ENCODE measurements at places on chromosomes 7 and 10. TPM values are rescaled to one million over a fixed set of nuclear protein-coding genes. Genes with fewer than 3 reads are reported as not detected.

ZNF365 gene
- total RNA-seq = not detected

PDE6C gene
- not detected for total RNA-seq

POM121L12 gene
- total RNA-seq = not detected

GJD4 gene
- not detected for total RNA-seq

HECTD2 gene
- 7.9 TPM for total RNA-seq

IL2RA gene
- total RNA-seq = not detected

UPK3BL2 gene
- 7.8 TPM for total RNA-seq

ASB10 gene
- total RNA-seq = not detected

AFAP1L2 gene
- total RNA-seq = 13.5 TPM

TAS2R41 gene
- not detected for total RNA-seq

TMEM140 gene
- total RNA-seq = 4.8 TPM

IFIT1 gene
- 6.0 TPM for total RNA-seq

PLCE1 gene
- 98.6 TPM for total RNA-seq

AS3MT gene
- not detected for total RNA-seq

PUS7 gene
- 5.8 TPM for total RNA-seq

AKR1D1 gene
- not detected for total RNA-seq

ASB15 gene
- not detected for total RNA-seq

RPEL1 gene
- total RNA-seq = not detected

DNA sequence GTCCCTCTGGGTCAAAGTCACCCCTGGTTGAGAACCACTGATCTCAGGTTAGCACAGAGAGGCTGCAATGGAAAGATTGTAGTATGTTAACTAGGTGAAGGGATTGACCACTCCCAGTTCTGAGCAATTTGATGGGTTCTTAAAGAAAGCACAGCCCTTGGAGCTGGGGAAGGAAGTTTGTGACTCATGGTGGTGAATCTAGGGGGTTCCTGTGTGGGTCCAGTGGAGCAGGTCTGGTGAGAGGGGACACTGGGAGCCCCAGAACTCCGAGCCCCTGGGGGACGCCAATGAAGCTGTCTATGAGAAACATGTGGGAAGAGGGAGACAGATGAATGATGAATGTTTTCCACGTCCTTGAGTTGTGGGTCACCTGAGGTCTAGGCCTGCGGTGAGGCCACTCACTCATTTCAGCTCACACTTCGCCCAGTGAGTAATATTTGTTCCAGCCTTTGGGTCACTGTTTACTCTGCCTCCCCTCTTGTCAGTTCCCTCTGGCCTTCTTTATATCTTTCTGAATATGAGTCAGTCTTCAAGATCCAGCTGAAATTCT lies 341.9 kb downstream of the LRMDA start:
- DNase-seq = no peak

DNA sequence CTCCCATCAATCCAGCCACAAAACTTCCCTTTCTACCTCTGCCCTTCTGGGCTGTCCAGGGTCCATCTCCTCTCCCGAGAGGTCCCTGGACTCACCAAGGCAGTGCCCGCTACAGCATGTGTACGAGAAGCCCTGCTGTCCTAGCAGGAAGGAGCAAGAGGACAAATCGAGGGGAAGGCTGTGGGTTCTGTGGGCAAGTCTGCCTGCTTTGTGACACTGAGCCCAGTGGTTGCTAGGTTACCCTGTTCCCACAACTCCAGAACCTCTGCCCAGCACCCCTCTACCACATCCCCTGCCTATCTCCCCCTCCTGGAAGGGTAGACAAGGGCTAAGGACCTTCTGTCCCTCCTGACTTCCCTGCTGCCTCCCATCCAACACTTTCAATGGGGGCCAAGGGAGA lies at the start of gene TBATA:
TSS of gene TBATA (minus strand) at position 188 of the 400 bp plus-strand sequence. CDS start 1,998 bp downstream, outside the sequence.
- DNase-seq = no peak

DNA sequence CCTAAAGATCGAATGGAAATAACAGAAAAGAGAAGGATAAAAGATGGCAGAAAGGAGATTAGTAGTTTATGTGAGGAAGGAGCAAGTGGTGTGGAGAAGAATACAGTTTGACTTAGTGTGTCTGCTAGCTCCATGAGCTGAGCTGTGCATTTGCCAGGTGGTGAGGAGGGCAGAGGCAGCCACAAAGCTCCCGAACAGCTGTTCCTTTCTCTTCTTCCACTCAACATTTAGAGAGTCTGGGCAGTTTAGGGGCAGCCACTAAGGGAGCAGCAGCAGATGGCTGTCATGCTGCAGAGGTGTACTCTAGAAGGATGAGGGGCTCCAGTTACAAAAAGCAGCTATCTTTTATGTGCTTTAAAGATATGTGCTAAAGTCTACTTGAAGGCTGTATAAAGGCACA lies 674.4 kb downstream of the GRM8 start:
- DNase-seq = no peak

DNA sequence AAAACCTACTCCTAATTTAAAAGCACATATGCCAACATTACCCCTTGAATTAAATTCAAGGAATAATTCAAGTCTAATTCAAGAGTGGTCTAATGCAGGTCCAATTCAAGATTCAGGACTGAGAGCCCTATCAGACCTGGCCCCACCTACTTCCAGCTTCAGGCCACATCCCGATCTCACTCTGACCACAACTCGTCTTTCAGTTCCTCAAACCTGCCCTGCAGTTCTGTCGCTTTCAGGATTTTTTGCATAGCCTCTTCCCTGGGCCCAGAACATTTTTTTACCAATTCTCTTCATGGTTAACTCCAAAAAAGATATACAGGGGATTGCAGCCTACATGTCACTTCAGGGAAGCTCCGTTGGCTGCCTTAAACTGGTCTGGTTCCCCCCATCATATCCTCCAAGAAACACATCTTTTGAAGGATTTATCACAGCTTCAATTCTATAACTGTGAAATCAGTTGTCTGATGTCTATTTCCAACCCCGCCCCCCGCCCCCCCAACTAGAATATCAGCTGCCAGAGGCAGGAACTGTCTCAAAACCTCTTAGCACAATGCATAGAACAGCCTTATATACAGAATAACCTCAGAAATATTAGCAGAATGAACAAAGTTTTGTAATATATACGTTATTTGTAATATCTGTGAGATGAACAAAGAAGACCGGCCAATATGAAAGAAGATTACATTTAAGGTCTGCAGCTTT lies 20.8 kb downstream of the CCDC6 start:
- DNase-seq = peak; percentile 53

DNA sequence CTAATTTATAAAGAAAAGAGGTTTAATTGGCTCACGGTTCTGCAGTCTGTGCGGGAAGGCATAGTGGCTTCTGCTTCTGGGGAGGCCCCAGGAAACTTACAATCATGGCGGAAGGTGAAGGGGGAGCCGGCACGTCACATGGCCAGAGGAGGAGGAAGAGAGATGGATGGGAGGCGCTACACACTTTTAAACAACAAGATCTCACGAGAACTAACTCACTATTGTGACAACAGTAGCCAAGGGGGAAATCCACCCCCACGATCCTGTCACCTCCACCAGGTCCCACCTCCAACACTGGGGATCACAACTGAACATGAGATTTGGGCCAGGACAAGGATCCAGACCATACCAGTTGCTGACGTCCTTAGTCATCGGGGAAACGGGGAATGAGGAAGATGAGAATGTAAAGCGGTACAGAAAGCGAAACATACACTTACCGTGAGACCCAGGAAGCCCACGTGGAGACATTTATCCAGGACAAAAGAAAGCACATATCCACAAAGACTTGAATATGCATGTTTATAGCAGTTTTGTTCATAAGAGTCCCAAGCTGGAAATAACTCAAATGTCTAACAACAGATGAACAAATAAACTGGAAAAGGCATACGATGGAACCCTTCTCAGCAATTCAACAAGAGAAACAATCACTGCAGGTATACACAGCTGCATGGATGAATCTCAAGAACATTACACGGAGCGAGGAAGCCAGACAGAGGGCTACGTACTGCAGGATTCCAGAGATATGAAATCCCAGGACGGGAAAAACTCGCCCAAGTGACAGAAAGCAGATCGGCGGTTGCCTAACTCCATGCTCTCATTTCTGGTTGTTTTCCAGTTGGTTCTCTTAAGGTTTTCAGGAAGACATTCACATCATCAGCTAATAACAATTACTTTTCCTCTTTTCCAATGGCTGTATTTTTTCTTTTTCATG lies 26.2 kb upstream of the INPP5A start:
- DNase-seq = peak; percentile 7

GRCh38 chr7:106039486-106040060 lies 72.5 kb downstream of the SYPL1 start:
- peak; percentile 26 for DNase-seq

- DNase-seq = peak; percentile 7
These were observed 14.3 kb downstream of the CALML3 start for GRCh38 chr10:5538892-5539651.

DNA sequence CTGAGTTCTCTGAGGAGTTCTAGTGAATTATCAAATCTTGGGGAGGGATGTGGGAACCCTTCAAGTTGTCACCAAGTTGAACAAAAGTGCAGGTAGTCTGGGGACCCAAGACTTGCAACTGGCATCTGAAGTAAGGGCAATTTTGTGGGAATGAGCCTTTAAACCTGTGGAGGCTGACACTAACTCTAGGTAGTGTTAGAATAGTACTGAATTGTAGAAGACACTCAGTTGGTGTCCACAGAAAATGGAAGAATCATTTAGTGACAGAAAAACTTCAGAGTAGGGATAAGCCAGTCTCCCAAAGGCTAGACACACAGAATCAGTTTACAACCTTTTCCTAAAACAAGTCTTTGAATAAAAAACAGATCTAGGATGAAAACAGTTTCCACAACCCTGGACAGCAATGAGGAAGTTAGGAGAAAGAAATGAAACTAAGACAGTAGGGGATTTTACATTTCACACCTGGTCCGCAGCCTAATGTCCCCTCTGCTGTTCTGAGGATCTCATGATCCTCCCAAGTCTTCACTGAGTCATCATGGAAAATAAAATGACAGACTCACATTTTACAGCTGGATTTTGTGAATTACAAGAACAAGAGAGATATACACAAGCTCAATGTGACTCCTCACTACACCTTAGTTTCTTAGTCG lies 23.0 kb upstream of the ING3 start:
- DNase-seq = no peak

DNA sequence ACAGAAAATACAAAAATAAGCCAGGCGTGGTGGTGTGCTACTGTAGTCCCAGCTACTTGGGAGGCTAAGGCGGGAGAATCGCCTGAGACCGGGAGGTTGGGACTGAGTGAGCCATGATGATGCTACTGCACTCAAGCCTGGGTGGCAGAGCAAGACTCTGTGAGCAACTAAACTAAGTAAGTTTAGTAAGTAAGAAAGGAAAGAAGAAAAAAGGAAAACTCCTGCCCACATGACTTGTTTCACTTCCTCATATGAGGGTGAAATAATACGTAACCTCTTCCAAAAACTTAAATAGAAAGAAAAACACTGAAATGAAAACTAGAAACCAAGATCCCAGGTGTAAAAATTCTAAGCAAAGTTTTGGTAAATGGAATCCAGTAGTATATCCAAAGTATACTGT lies 79.6 kb downstream of the LARP4B start:
- DNase-seq = no peak

GRCh38 chr10:81873932-81874816 lies 820 bp upstream of the NRG3 start:
- DNase-seq = no peak

GRCh38 chr7:41425926-41426325 lies 277.0 kb downstream of the INHBA start:
- no peak for DNase-seq

DNA sequence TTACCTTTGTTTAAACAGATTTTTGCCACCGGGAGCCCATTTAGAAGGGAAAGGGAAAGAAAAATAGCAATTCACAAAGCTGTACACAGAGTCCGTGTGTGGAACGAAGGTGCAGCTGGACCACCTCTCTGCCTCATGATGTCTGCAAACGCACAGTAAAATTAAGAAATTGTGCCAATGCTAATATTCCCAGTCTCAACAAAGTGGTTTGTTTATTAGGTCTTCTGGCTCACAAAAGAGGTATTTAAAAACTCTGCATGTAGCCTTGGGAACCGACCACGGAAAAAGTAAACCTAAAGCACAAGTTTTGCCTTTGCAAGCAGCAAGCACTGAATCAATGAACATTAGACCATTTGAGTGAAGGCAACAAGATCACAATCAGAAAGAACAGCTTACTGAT lies 57.7 kb downstream of the CREB3L2 start:
- no peak for DNase-seq

DNA sequence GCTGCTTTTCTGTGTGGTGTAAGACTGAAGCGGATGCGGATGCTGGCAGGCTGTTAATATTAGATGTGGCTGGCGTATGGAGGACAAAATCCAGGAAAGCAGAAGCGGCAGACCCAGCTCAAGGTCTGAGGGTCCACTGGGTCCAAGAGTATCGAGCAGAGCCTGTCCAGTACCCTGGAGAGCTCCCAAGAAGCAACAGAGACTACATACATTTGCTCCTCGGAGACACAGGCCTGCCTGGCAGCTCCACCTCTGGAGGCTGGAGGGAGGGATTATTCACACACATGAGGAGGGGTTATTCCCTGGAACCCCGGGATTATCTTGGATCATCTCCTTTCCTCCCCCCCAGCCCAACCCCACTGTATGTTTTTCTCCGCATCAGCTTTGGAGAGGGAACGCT lies 31.3 kb upstream of the LOXL4 start:
- no peak for DNase-seq

GRCh38 chr7:78329001-78329655 lies 530.6 kb downstream of the PHTF2 start:
- no peak for DNase-seq

DNA sequence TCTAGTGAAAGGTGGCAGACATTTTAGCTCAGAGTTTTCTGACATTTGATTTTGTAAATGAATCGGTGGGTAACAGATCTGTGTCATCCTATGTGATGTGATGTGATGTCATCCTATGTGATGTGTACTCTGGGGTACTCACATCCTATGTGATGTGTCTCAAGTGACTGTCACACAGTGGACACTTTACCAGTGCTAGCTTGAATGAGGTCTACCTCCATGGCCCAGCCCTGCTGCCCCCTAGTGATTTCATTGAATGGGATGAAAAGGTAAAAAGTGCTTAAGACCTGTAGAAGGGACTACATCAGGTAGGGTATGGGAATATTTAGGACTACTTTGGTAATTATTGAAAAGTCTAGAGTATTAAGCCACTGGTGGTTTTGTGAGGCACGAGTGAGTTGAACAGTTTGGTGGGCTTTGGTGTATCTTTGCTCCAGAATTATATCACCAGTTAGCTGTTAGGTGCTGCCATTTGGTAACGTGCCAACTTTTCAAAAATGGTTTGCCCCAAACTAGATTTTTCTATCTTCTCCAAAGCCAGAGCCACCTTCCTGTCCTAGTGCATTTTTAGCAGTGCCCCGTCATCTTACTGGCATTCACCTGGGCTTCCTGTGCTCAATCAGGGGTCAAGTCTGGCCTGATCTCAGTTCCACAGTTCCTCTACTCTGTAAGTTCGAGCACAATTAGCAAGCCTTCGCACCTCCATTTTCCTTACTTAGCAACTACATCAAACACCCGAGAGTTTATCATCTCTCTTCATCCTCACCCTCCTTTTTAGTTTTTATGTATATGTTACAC lies 9.7 kb downstream of the EIF4H start:
- DNase-seq = no peak

DNA sequence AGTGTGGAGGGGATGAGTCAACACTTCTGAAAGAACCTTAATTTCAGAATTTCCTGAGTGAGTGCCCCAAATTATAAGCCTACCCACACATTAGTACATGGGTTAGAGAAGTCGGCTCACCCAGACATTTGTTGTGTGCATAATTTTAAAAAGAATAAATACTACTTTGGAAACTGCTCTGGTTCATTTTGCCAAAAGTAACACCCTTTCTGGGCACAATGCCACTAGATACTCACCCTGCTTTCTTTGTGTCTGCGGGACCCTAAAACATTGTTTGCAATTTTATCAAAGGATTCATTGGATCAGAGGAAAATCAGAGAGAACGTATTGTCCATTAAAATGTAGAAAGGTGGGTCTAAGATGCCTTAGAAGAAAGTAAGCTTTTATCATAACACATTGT lies 245.5 kb upstream of the NRP1 start:
- DNase-seq = no peak

GRCh38 chr10:94344522-94345122 lies 18.1 kb downstream of the NOC3L start:
- no peak for DNase-seq

Measured in transverse colon (tissue), 4 donors.